Sigmoid colon (tissue), 7 donors: ENCODE measurements at places on chromosomes 11 and 22. TPM values are rescaled to one million over a fixed set of nuclear protein-coding genes. Genes with fewer than 3 reads are reported as not detected.

- H3K27ac ChIP-seq = no peak overlapping the region
- H3K4me3 ChIP-seq = peak overlapping the region; percentile 33
- DNase-seq = no peak
- peaks cover 59% of the 10 kb centered on the region for H3K4me1 ChIP-seq
- no peaks in the 10 kb centered on the region for H3K36me3 ChIP-seq
- peaks cover 96% of the 10 kb centered on the region for H3K27me3 ChIP-seq
These were observed 101.2 kb upstream of the HSD17B12 start for GRCh38 chr11:43579171-43579918.

GRCh38 chr11:2732261-2732939 lies 32.6 kb upstream of the KCNQ1OT1 start:
- no peak overlapping the region for H3K4me3 ChIP-seq
- H3K4me1 ChIP-seq = no peaks in the 10 kb centered on the region
- DNase-seq = no peak
- no peaks in the 10 kb centered on the region for H3K36me3 ChIP-seq

- H3K4me3 ChIP-seq = no peak overlapping the region
- DNase-seq = peak; percentile 75
- H3K36me3 ChIP-seq = no peaks in the 10 kb centered on the region
- H3K27ac ChIP-seq = no peak overlapping the region
- no peaks in the 10 kb centered on the region for H3K4me1 ChIP-seq
- no peaks in the 10 kb centered on the region for H3K27me3 ChIP-seq
These were observed 71.6 kb downstream of the C11orf58 start for GRCh38 chr11:16809886-16810668.

DNA sequence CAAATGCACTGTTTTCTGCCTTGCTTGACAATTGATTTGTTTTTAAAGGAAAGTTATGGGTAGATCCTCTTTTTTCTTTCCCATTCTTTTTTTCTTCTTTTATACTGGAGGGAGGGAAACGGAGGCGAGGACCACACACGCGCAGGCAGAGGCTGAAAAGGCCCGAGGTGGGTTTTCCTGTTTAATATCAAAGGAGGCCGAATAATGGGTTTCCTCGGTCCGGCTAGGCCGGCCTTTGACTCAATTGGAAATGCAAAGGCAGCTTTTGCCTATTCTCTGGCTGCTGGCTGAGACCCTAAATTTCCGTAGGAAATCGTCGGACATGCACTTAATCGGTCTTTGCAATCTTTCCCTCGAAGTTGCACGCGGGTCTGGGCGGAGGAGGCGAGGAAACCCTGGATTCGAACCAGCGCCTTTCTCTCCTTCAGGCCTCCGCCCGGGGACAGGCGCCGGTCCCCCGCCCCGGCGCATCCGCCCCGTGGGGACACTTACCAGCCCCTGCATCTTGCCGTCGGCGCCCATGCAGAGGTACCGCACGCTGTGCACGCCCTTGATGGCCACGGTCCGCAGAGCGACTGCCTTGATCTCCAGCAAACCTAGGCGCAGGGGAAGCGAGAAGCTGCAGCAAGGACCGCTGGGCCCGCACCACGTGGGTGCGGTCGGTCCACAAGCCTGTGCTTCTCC lies 911 bp downstream of the FGF19 start:
- H3K4me3 ChIP-seq = no peak overlapping the region
- no peak for DNase-seq
- H3K4me1 ChIP-seq = no peaks in the 10 kb centered on the region
- H3K36me3 ChIP-seq = no peaks in the 10 kb centered on the region
- no peak overlapping the region for H3K27ac ChIP-seq

- H3K4me1 ChIP-seq = no peaks in the 10 kb centered on the region
- H3K4me3 ChIP-seq = no peak overlapping the region
- H3K27me3 ChIP-seq = no peaks in the 10 kb centered on the region
- H3K36me3 ChIP-seq = no peaks in the 10 kb centered on the region
These were observed 112.5 kb upstream of the CLPB start for GRCh38 chr11:72546866-72547265.

DNA sequence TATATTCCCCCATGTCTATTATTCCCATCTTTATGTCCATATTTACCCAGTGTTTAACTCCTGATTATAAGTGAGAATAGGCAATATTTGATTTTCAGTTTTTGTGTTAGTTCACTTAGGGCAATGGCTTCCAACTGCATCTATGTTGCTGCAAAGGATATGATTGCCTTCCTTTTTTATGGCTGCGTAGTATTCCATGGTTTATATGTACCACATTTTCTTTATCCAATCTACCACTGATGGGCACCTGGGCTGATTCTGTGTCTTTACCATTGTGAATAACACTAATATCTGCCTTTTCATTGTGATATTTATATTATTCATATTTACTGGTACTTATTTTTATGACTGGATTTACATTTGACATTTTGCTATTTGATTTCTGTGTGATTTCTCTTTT lies 649.6 kb downstream of the NTM start:
- no peak overlapping the region for H3K4me3 ChIP-seq
- no peaks in the 10 kb centered on the region for H3K27me3 ChIP-seq
- no peaks in the 10 kb centered on the region for H3K36me3 ChIP-seq
- no peak for DNase-seq

GRCh38 chr22:47206666-47207218 lies 444.3 kb downstream of the TBC1D22A start:
- H3K4me3 ChIP-seq = no peak overlapping the region
- no peaks in the 10 kb centered on the region for H3K36me3 ChIP-seq
- H3K27me3 ChIP-seq = peaks cover 24% of the 10 kb centered on the region
- DNase-seq = peak; percentile 52

- no peak for DNase-seq
- H3K4me1 ChIP-seq = no peaks in the 10 kb centered on the region
- no peaks in the 10 kb centered on the region for H3K27me3 ChIP-seq
- no peak overlapping the region for H3K4me3 ChIP-seq
These were observed 367.6 kb downstream of the SOX6 start for GRCh38 chr11:15988693-15989231.

DNA sequence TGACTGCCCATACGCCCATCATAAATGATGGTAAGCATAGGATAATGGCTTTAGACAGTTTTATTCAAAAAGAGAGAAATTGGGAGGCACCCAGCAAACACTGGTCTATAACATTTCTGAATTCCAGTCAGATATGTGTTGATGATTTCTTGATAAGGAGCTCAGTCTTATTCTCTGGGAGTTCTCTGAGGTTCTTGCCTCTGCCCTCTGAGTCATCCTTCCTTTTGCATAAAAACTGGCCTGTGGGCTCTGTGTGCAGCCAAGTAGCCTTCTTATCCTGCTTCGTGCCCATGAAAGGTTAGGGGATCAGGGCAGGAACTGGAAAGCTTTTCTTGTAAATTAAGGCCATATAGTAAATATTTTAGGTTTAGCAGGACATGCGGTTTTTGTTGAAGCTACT lies 48.9 kb downstream of the FAR1 start:
- H3K36me3 ChIP-seq = peaks cover 13% of the 10 kb centered on the region
- H3K27me3 ChIP-seq = no peaks in the 10 kb centered on the region
- H3K4me1 ChIP-seq = no peaks in the 10 kb centered on the region

DNA sequence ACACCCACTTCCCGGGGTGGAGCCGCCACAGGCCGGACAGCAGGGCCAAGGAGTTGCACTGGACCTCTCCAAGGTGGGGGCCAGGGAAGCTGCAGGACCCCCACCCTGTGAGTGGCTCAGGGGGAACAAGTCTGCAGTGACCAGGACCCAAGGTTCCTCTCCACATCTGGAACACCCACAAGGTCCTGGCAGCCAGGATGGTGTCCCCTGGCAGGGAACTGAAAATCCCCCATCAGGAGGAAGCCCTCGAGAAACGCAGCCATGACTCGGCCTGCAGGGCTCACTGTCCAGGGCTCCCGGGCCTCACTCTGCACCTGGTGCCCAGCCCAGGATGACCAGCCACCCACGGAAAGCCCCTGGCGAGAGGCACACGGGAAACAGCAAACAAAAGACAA lies 11.5 kb downstream of the RNH1 start:
- H3K4me3 ChIP-seq = no peak overlapping the region
- DNase-seq = no peak
- no peak overlapping the region for H3K27ac ChIP-seq
- no peaks in the 10 kb centered on the region for H3K4me1 ChIP-seq

GRCh38 chr11:7385532-7385931 lies 99.8 kb upstream of the OLFML1 start:
- H3K36me3 ChIP-seq = no peaks in the 10 kb centered on the region
- H3K27ac ChIP-seq = no peak overlapping the region
- H3K4me3 ChIP-seq = no peak overlapping the region

DNA sequence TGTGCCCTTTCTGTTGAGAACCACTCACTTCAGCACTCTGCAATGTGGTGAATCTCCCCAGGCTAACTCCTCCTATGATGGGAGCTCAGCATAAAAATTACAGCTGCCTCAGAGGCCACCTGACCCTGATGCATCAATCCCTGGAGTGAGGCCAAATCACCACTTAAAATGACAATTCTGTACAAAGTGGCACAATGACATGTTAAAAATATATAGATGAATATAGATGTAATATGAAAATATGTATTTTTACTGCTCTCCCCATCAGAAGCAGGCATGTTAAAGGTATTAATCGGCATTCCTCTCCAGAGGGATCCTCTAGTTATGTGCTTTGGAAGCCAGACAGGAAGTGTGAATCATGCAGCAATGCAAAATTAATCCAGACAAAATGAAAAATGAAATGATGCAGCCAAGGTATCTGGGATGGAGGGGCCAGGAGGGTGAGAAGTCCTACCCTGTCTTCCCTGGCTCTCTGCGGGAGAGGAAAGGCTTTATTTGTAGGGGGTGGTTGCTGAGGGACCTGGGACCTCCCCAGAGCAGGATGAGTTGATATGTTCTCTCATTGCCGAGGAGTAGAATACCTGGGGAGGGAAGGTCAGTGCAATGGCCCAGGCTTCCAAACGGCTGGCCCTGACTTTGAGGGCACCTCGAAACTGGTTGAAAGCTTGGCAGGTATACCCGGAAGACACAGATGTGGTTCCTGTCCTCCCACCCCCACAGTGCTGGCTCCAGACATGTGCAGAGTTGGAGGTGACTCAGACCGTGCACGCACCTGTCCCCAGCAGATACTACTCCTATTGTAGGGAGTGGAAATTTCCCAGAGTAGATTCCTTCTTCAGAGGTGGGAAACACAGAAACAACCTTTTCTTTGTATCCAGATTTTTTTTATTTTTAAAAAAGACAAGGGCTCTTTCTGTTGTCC lies 347.9 kb upstream of the NCAM1 start:
- H3K4me1 ChIP-seq = no peaks in the 10 kb centered on the region
- no peak for DNase-seq
- H3K36me3 ChIP-seq = no peaks in the 10 kb centered on the region
- no peak overlapping the region for H3K27ac ChIP-seq
- H3K27me3 ChIP-seq = no peaks in the 10 kb centered on the region

DNA sequence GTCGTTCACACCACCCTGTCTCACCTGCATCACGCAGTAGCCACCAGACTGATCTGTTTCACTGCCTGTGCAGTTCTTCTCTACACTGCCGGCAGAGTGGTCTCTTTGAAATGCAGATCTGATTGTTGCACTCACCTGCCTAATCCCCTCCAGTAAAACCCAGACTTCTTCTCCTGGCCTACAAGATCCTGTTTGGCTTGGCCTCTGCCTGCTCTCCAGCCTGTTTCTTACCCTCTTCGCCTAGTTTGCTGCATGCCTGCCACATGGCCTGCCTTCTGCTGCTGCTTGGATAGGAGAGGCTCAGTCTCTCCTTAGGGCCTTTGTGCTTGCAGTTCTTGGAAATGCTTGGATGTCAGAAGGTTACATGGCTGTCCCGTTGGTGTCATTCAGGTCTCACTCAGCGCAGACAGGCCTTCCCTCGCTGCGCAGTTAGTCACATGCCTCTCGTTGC lies 42.0 kb downstream of the PACS1 start:
- peaks cover 26% of the 10 kb centered on the region for H3K4me1 ChIP-seq
- no peak overlapping the region for H3K4me3 ChIP-seq
- H3K36me3 ChIP-seq = no peaks in the 10 kb centered on the region
- H3K27me3 ChIP-seq = no peaks in the 10 kb centered on the region
- DNase-seq = no peak

- no peak for DNase-seq
- no peaks in the 10 kb centered on the region for H3K4me1 ChIP-seq
- H3K27ac ChIP-seq = no peak overlapping the region
- H3K36me3 ChIP-seq = no peaks in the 10 kb centered on the region
- no peaks in the 10 kb centered on the region for H3K27me3 ChIP-seq
These were observed 190.3 kb upstream of the ZC3H12C start for GRCh38 chr11:109902764-109903433.

GRCh38 chr11:69435161-69435986 lies 46.1 kb upstream of the LINC01488 start:
- DNase-seq = peak; percentile 50
- no peaks in the 10 kb centered on the region for H3K27me3 ChIP-seq
- H3K36me3 ChIP-seq = no peaks in the 10 kb centered on the region
- H3K4me1 ChIP-seq = no peaks in the 10 kb centered on the region
- H3K27ac ChIP-seq = no peak overlapping the region

Gene TEX12
- not detected for polyA plus RNA-seq

Gene TSPAN18
- polyA plus RNA-seq = 8.0 TPM

Gene LAYN
- 5.9 TPM for polyA plus RNA-seq

Gene DGCR6
- 0.73 TPM for polyA plus RNA-seq

Gene COMMD9
- polyA plus RNA-seq = 40.8 TPM

Gene P4HA3
- 0.29 TPM for polyA plus RNA-seq

Gene MEN1
- polyA plus RNA-seq = 9.0 TPM

Gene LTO1
- polyA plus RNA-seq = 12.0 TPM

Gene TEX54
- polyA plus RNA-seq = not detected

Gene RIMBP3B
- not detected for polyA plus RNA-seq

Gene BARX2
- 19.7 TPM for polyA plus RNA-seq
